NCI-H446 (cell line): ENCODE measurements at places on chromosomes 2 and 18.

GRCh38 chr18:70024093-70024492, 76.4 kb upstream of the CD226 start:
- no peak for DNase-seq

DNA sequence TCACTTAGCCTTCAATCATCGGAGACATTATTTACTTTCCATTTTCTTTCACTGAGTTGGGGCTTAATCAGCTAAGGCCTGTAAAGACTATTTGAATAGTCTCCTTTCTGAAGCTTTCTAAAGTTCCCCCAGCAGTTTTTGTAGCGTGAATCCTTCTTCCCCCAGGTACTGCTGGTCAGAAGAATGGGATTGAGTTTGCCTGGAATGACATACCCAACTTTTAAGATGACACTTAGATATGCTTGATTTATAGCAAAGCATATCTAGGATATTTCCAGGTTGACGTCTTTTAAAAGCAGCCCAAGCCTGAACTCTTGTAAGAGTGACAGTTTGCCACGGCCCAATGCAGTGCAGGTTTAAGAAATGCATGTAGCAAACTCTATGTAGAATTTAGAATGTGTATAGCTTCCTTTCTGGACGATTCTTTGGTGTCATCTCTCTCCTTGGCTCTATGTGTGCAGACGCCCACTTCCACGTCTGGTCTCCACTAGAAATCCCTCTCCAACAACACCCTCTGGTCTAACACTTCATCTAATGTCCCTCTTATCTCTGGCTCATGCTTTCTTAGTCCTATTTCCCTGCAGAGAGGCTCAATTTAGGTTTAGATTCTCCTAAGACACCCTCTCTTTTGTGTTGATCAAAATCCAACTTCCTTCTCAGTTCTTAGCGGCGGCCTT, 175.0 kb upstream of the CYRIA start:
- DNase-seq, result no peak

- no peak for DNase-seq
Measured at GRCh38 chr2:12797815-12798214, 81.1 kb downstream of the TRIB2 start.

DNA sequence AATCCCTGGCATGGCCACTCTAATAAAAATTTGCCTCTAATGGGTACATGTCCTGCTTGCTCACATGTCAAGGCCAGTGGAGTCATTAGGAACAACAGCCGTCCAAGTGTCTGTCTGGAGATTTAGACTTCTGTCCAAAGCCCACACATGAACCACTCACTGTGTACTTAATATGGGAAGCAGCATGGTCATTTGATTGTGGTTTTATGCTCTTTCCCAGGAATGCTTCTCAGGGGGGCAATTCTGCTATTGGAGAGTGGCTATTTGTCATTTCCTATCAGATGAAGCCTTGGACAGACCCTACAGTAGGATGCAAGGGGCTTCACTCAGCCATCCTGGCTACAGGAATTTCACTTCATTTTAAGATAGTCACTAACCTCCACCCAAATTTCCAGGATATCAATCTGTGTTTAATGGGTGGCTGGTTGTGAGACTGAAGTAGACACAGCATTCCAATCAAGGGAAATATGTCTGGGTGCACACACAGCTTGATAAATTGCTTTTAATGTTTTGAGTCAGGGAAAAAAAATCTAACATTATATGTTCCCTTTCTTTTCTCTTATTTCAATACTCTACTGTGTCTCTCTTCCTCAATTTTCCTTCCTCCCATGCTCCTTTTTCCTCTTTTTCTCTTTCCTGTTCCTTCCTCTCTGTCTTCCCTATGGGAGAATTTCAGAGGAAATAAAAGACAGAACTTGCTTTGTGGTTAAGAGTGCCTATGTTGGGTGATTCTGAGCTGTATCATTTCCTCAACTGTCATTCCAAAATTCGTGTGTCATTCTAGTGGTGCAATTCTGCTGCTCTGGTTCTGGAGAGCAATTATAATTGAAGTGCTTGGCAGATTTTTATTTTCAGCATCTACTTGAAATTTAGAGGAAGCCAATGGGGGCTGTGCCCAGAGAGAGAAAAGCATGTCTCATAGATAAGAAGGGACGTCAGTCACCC, 320.1 kb downstream of the OSR1 start:
- no peak for DNase-seq
